Activated T-cell treated with anti-CD3 and anti-CD28 coated beads, Interleukin-2, amount 50 U/mL, for 1 hour (primary cell): ENCODE measurements at places on chromosomes 7 and 10.

GRCh38 chr7:17069146-17069545, 187.4 kb upstream of the AGR3 start:
- no peak for DNase-seq

DNA sequence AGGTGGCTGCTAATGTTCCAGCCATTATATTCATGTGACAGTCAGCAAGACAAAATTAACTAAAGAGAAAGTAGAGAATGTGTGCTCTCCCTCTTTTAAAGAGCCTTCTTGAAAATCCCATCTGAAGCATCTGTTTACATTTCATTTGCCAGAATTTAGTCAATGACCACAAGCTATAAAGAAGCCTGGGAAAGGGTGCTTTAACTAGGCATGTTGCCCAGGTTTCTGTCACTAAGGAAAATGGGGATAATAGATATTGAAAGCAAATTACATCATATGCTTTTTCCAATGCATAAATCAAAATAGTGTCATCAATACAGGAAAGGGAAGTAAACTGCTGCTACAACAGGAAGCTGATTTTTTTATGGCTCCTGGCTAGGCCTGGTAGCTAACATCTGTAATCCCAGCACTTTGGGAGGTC, 67.7 kb downstream of the ELAPOR2 start:
- DNase-seq: no peak

DNA sequence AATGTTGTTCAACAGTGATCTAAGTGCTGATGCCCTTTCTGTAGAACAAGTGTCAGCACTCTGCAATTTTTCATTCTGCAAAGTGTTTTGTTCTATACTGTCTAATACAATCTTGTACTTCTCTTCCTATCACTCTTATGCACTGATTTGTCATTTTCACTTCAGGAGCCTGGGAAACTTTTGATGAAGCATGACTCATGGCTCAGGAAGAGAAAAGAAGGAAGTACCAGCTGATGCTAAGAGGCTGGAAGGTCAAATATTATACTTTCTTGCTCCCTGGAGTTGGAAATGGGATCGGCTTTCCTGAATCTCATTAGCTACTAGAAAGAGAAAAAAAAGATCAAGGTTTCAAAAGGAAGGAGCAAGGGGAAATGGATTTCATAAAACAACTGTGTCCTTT, 45.8 kb downstream of the DGKI start:
- no peak for DNase-seq

GRCh38 chr7:36181668-36182067, 28.6 kb downstream of the EEPD1 start:
- DNase-seq: no peak

GRCh38 chr10:102154466-102155116, 2.4 kb downstream of the NOLC1 start:
- DNase-seq: no peak

GRCh38 chr10:13991353-13991752, 339.4 kb downstream of the FRMD4A start:
- DNase-seq: no peak

- DNase-seq: no peak
Measured at GRCh38 chr10:114515298-114515914, 111.1 kb upstream of the AFAP1L2 start.
